ENCODE measurements at places on chromosomes 6 and 20.

- DNase-seq: peak; percentile 87
These were observed 7.6 kb downstream of the GSS start for GRCh38 chr20:34948030-34948429.

- peak; percentile 23 for DNase-seq
These were observed 99.6 kb upstream of the DST start for GRCh38 chr6:56742122-56742791.

DNA sequence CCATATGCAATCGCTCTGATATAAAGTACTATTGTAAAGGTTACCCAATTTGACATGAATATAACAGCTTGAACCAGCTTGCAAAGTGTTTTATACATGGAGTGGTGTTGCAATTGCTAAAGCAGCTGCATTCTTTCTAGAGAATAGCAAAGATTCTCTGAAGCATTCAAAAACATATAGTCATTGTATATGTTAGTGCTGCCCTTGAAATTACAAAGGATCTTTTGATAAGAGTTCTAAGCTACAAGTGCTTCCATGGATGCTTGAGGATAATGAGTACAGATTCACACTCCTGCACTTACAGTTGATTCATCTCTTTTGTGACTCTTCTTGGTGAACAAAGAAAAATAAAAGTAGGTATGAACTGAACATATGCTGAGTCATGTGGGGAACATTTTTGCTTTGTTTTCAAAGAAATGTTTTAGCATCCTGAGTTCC is 175.7 kb downstream of the ALDH8A1 start:
- DNase-seq: peak; percentile 35

- DNase-seq: no peak
These were observed 2.8 kb upstream of the LRRC1 start for GRCh38 chr6:53792016-53792415.

- DNase-seq: no peak
These were observed 144.5 kb downstream of the LPA start for GRCh38 chr6:160519603-160520042.

DNA sequence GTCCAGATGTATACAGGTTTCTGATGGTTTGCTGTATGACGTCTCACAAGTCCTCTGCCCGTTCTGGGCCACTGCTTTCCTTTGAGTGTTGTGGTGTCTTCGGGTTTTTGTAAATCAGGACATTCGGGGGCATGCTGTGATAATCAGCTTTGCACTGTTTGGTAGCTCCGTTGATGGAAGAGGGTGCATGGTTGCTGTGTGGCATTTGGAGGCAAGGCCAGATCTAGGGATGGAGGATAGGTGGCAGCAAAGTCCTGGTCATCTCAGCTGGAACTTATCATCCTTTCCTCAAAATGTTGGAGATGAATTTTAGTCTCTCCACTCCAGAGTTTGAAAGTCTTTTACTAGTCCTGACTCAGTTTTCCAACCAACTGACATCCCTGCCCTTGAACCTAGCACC is 91.0 kb downstream of the SCP2D1 start:
- DNase-seq: peak; percentile 2

DNA sequence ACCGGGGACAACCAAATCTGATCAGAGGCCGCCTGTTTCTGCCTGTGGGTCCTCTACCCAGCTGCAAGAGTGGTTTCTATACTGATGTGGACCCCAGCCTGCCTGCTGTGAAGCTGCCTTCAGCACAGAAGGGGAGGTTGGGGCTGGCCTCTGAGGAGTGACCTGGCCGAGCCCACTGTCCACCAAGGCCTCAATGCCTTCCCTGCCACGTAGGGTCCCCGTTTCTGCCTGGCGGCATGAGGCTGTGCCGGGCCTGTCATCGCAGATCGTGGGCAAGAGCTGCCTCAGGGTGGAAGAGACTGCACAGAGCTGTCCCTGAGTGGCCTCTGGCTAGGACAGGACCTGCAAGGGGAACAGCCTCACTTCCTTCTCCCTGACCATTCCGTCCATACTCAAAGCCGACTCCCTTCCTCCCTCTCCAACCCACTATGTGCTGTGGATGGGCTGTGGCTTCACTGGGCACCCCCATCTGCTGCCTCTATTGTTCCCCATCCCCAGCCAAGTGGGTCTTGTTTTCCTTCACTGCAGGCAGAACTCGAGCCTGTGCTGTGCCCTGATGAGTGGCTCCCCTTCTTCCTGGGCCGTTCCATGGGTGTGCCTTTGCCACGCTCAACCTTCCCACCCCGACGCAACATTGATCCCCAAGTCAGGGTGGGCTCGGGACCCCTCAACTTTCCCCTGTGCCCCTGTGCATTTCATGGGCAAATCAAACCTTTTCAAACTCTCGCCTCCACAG is 60.3 kb downstream of the ERMARD start:
- no peak for DNase-seq

- no peak for DNase-seq
These were observed 137.7 kb upstream of the ARMC2 start for GRCh38 chr6:108710551-108710950.

- DNase-seq: no peak
These were observed 33.6 kb upstream of the NOP56 start for GRCh38 chr20:2618815-2619214.

GRCh38 chr6:107374264-107374663 is 85.1 kb downstream of the PDSS2 start:
- no peak for DNase-seq

- DNase-seq: no peak
These were observed 68.2 kb downstream of the COL9A1 start for GRCh38 chr6:70234561-70235236.

GRCh38 chr6:48813836-48814235 is 649.2 kb downstream of the MMUT start:
- DNase-seq: peak; percentile 49

DNA sequence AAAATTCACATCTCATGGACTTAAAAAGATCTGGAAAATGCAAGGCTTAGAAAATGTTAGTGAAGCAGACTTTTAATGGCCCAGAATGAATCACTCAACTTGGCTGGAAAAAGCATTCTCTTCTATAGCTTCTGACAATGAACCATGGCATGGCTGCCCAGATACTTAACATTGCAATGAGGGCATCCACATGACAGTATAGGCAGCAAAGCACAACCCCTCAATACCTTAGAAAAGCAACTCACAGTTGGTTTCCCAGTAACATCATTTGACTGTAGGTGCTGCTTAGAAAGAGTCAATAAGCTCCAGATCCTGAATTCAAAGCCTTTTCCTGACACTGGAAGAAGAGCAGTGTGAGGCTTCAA is 155.8 kb downstream of the EYA4 start:
- no peak for DNase-seq

GRCh38 chr6:54860739-54861138 is 14.2 kb downstream of the FAM83B start:
- DNase-seq: peak; percentile 32

GRCh38 chr6:42410861-42411260 is 40.9 kb downstream of the TRERF1 start:
- no peak for DNase-seq

- no peak for DNase-seq
These were observed 18.6 kb upstream of the MYT1 start for GRCh38 chr20:64145458-64146300.

DNA sequence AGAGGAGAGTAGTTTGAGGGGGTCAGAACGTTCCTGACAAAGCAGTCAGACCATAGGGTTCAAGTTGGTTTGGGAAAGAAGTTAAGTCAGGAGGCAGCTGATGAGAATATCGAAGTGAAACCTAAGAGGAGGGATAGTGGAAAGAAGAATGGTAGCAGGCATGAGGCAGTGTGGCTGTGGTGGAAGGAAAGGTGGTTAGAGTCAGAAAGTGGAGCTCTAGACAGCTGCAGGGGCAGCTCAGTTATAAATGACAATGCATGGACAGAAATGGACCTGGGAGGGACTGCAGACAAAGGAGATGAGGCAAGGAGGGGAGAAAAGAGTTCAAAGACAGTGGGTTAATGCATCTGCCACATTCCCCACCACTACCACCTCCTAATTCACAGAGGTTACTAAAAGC is 66.6 kb downstream of the SMLR1 start:
- DNase-seq: no peak

GRCh38 chr6:7901056-7901455 is 9.5 kb downstream of the TXNDC5 start:
- no peak for DNase-seq

DNA sequence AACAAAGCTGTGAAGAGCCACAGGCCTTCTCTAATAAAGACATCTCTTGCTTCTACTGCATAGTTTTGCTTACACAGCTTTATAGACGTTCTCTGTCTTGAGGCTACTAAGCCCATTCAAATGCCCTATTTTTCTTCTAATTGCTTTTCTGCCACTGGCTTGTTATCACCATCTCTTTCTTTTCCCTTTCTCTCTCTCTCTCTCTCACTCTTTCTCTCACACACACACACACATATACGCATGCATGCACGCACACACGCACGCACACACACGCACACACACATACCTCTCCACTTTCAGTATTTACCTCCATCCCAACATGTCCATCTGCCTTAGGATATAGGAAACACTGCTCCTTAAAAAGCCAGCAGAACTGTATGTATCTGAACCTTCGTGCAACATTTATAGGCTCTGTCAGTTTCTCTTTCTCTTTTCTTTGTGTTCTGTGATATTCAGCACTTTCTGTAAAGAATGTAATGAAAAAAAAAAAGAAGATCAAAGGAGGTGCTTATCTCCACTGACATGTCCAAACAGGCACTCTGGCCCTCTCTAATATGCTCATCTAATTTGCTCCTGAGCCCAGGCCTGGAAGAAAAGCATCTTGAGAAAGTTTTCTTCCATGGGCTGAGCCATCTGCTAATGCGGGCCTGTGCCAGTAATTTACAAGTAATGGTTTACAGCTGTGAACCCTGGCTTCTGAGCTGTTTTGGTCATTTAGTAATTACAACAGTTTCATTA is 1046.7 kb upstream of the MAP3K7 start:
- DNase-seq: no peak

- no peak for DNase-seq
These were observed 32.4 kb downstream of the ARID1B start for GRCh38 chr6:156809446-156810178.

Measured in AG10803 (cell line).